ENCODE measurements at places on chromosomes 4 and X. TPM values are rescaled to one million over a fixed set of nuclear protein-coding genes. Genes with fewer than 3 reads are reported as not detected.

AFF2 gene
- total RNA-seq: 0.29 TPM

DLG3 gene
- 76.0 TPM for total RNA-seq

FRG2 gene
- not detected for total RNA-seq

RS1 gene
- not detected for total RNA-seq

SPANXN4 gene
- not detected for total RNA-seq

USO1 gene
- total RNA-seq: 44.3 TPM

EIF2S3 gene
- total RNA-seq: 157 TPM

SYTL4 gene
- total RNA-seq: 44.3 TPM

ASB9 gene
- 0.63 TPM for total RNA-seq

CT47B1 gene
- not detected for total RNA-seq

EPHA5 gene
- total RNA-seq: 0.06 TPM

CCDC110 gene
- 5.4 TPM for total RNA-seq

EMCN gene
- 3.1 TPM for total RNA-seq

AFAP1 gene
- 59.1 TPM for total RNA-seq

BCORL1 gene
- 24.2 TPM for total RNA-seq

PAGE4 gene
- not detected for total RNA-seq

CXCL8 gene
- total RNA-seq: 44.6 TPM

HNRNPH2 gene
- 43.6 TPM for total RNA-seq

SPANXA1 gene
- total RNA-seq: not detected

RBMX2 gene
- total RNA-seq: 18.1 TPM

DUSP21 gene
- not detected for total RNA-seq

EDA gene
- 7.2 TPM for total RNA-seq

RTL3 gene
- not detected for total RNA-seq

SETD7 gene
- 24.8 TPM for total RNA-seq

PAGE2B gene
- not detected for total RNA-seq

DGAT2L6 gene
- total RNA-seq: not detected

ADAM29 gene
- not detected for total RNA-seq

ZDHHC15 gene
- total RNA-seq: 0.48 TPM

GSX2 gene
- total RNA-seq: not detected

TGIF2LX gene
- not detected for total RNA-seq

MTNR1A gene
- 4.9 TPM for total RNA-seq

NLGN4X gene
- total RNA-seq: 1.1 TPM

FAM133A gene
- total RNA-seq: 0.19 TPM

PASD1 gene
- not detected for total RNA-seq

SASH3 gene
- 10.1 TPM for total RNA-seq

EXOSC9 gene
- 16.0 TPM for total RNA-seq

HDAC6 gene
- 99.6 TPM for total RNA-seq

DIPK2B gene
- 6.4 TPM for total RNA-seq

ZCCHC18 gene
- total RNA-seq: 0.55 TPM

LIMCH1 gene
- total RNA-seq: 15.7 TPM

TMEM271 gene
- total RNA-seq: 0.35 TPM

ZNF157 gene
- not detected for total RNA-seq

PCDH10 gene
- total RNA-seq: 0.22 TPM

ACTRT1 gene
- not detected for total RNA-seq

PDE6B gene
- 1.0 TPM for total RNA-seq

IGBP1 gene
- total RNA-seq: 69.7 TPM

GABRE gene
- 25.7 TPM for total RNA-seq

FGB gene
- total RNA-seq: 0.63 TPM

KLHL13 gene
- 1.6 TPM for total RNA-seq

FAM9C gene
- total RNA-seq: not detected

MAGEC1 gene
- not detected for total RNA-seq

FAM184B gene
- 0.13 TPM for total RNA-seq
